Activated naive CD8-positive, alpha-beta T cell treated with anti-CD3 and anti-CD28 coated beads, Interleukin-2, amount 10 ng/mL, durations not matched to agents 7 days and 5 days (primary cell): ENCODE measurements at places on chromosomes 6 and 20. TPM values are rescaled to one million over a fixed set of nuclear protein-coding genes. Genes with fewer than 3 reads are reported as not detected.
A peak's percentile ranks its signal among the peaks of the same experiment; 100 is the strongest.

GRCh38 chr6:169035385-169036240 is 218.0 kb downstream of the THBS2 start:
- no peak overlapping the region for H3K4me3 ChIP-seq
- no peak overlapping the region for H3K27ac ChIP-seq
- no peaks in the 10 kb centered on the region for H3K27me3 ChIP-seq

DNA sequence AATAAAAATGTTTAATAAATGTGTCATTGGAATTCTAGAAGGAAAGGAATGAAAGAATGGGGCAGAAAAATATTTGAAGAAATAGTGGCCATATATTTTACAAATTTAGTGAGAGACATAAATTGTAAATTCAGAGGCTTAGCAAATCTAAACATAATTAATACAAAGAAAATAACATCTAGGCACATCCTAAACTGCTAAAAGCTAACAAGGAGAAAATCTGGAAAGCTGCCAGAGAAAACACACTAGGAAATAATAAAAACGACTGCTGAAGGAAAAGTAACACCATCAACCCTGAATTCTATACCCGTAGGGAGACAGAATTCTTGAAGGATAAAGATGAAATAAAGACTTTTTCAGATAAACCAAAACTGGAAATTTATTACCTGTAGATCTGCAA is 23.8 kb downstream of the CYB5R4 start:
- H3K4me3 ChIP-seq: no peak overlapping the region
- no peak overlapping the region for H3K27ac ChIP-seq
- H3K36me3 ChIP-seq: no peaks in the 10 kb centered on the region
- no peak for DNase-seq
- peaks cover 7% of the 10 kb centered on the region for H3K4me1 ChIP-seq

- H3K4me3 ChIP-seq: no peak overlapping the region
- no peak overlapping the region for H3K27ac ChIP-seq
- DNase-seq: no peak
- H3K36me3 ChIP-seq: peaks cover 2% of the 10 kb centered on the region
These were observed 74.8 kb downstream of the GCNT2 start for GRCh38 chr6:10595731-10596664.

- no peak overlapping the region for H3K27ac ChIP-seq
- DNase-seq: no peak
- H3K4me1 ChIP-seq: no peaks in the 10 kb centered on the region
- H3K27me3 ChIP-seq: peaks cover 4% of the 10 kb centered on the region
These were observed 7.3 kb upstream of the BPIFA2 start for GRCh38 chr20:33160681-33161080.

DNA sequence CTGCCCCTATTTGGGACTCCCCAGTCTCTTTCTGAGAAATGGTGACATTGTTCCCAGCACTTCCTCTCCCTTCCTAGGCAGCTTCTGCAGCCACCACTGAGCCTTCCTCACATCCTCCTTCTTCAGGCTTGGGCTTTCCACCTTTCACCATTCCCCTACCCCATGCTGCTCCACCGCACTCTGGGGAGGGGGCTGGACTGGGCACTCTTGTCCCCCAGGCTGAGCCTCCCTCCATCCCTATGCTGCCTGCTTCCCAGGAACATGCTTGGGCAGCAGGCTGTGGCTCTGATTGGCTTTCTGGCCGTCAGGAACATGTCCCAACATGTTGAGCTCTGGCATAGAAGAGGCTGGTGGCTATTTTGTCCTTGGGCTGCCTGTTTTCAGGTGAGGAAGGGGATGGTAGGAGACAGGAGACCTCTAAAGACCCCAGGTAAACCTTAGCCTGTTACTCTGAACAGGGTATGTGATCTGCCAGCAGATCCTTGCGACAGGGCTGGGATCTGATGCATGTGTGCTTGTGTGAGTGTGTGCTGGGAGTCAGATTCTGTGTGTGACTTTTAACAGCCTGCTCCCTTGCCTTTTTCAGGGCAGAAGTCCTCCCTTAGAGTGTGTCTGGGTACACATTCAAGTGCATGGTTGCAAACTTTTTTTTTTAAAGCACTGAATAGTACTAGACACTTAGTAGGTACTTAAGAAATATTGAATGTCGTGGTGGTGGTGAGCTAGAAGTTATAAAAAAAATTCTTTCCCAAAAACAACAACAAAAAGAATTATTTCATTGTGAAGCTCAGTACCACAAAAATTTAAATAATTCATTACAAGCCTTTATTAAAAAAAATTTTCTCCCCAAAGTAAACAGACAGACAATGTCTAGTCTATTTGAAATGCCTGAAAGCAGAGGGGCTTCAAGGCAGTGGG is 2.1 kb upstream of the CDKN1A start:
- H3K36me3 ChIP-seq: peaks cover 3% of the 10 kb centered on the region
- peak overlapping the region; percentile 68 for H3K4me3 ChIP-seq
- peaks cover 2% of the 10 kb centered on the region for H3K27me3 ChIP-seq

GRCh38 chr6:41581381-41581991 is 35.3 kb downstream of the FOXP4 start:
- H3K27me3 ChIP-seq: no peaks in the 10 kb centered on the region
- no peak for DNase-seq
- H3K4me1 ChIP-seq: peaks cover 2% of the 10 kb centered on the region
- no peak overlapping the region for H3K4me3 ChIP-seq

DNA sequence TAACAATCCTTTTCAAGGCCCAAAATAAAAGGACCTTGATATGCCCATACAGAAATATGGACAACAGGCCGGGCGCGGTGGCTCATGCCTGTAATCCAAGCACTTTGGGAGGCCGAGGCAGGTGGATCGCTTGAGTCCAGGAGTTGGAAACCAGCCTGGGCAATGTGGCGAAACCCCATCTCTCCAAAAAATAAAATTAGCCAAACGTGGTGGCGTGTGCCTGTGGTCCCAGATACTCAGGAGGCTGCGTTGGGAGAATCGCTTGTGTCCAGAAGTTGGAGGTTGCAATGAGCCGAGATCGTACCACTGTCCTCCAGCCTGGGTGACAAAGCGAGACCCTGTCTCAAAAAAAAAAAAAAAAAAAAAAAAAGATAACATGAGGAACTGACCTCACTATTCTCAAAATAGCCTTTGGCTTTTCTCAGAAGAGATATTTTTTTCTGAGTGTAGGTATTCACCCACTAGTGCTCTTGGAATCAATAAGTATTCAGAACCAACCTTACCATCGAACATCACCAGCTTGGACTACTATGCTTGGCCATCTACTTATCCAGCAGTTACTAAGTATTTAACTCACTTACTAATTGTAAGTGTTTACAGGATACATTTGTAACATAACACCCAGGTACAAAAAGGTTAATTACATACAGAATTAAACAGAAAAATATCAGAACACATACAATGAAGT is 99.2 kb downstream of the OR2B2 start:
- no peaks in the 10 kb centered on the region for H3K36me3 ChIP-seq
- peaks cover 51% of the 10 kb centered on the region for H3K4me1 ChIP-seq
- H3K27me3 ChIP-seq: no peaks in the 10 kb centered on the region
- peak overlapping the region; percentile 96 for H3K4me3 ChIP-seq
- peak overlapping the region; percentile 100 for H3K27ac ChIP-seq

BIRC7 gene
- not detected for total RNA-seq

DNA sequence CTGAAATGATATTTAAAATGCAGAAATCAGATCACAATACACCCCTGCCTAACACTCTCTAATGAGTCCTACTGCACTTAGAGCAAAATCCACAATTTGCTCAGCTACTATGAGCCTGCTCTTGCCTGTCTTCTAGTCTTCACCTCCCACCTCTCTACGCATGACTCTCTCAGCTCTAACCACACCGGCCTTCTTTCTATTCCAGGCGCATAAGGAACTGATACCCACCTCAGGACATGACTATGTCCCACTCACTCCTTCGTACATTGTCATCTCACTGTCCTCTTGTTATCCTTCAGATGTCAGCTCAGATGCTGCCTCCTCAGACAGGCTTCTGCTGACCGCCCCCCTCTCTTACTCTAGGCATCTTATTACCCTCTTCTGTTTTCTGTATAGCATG is 201.0 kb upstream of the FLRT3 start:
- H3K27me3 ChIP-seq: no peaks in the 10 kb centered on the region
- no peaks in the 10 kb centered on the region for H3K4me1 ChIP-seq
- no peak overlapping the region for H3K4me3 ChIP-seq

MYH7B gene
- total RNA-seq: 0.20 TPM

PTCRA gene
- not detected for total RNA-seq

OR2H2 gene
- total RNA-seq: not detected

GRCh38 chr6:141744194-141744925 is 388.4 kb upstream of the GJE1 start:
- no peaks in the 10 kb centered on the region for H3K36me3 ChIP-seq
- H3K4me1 ChIP-seq: no peaks in the 10 kb centered on the region
- no peaks in the 10 kb centered on the region for H3K27me3 ChIP-seq
- no peak overlapping the region for H3K27ac ChIP-seq
- DNase-seq: no peak
- H3K4me3 ChIP-seq: no peak overlapping the region

- H3K36me3 ChIP-seq: no peaks in the 10 kb centered on the region
- H3K4me1 ChIP-seq: peaks cover 4% of the 10 kb centered on the region
- H3K27me3 ChIP-seq: no peaks in the 10 kb centered on the region
- no peak for DNase-seq
- no peak overlapping the region for H3K4me3 ChIP-seq
These were observed 32.4 kb upstream of the TIAM2 start for GRCh38 chr6:154962753-154963152.

PRSS16 gene
- 1.4 TPM for total RNA-seq

SSTR4 gene
- not detected for total RNA-seq

DNA sequence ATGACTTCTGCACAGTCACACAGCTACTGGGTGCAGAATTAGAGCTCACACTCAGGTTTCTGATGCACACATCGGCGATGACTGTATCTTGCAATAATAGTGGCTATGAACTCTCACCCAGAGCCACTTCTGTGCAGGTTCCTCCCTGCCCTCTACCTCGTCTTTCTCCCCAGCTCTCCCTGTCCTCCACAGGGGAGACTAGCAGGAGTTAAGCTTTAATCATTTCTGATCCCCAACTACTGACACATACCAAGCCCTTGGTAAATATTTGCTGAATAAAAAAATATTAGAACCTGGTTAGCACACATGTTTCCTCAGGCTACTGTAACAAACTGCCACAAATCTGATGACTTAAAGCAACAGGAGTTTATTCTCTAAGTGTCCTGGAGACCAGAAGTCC is 222.7 kb upstream of the FOXA2 start:
- H3K27me3 ChIP-seq: no peaks in the 10 kb centered on the region
- H3K36me3 ChIP-seq: no peaks in the 10 kb centered on the region
- DNase-seq: no peak
- H3K27ac ChIP-seq: no peak overlapping the region
- no peaks in the 10 kb centered on the region for H3K4me1 ChIP-seq

MDFI gene
- not detected for total RNA-seq

- peaks cover 26% of the 10 kb centered on the region for H3K4me1 ChIP-seq
- H3K27me3 ChIP-seq: peaks cover 2% of the 10 kb centered on the region
- DNase-seq: no peak
- no peak overlapping the region for H3K4me3 ChIP-seq
- peaks cover 15% of the 10 kb centered on the region for H3K36me3 ChIP-seq
- H3K27ac ChIP-seq: no peak overlapping the region
These were observed 12.8 kb upstream of the BICRAL start for GRCh38 chr6:42769051-42769450.

GRCh38 chr20:54920491-54920890 is 445.1 kb downstream of the DOK5 start:
- no peaks in the 10 kb centered on the region for H3K27me3 ChIP-seq
- no peak for DNase-seq
- H3K27ac ChIP-seq: no peak overlapping the region
- no peak overlapping the region for H3K4me3 ChIP-seq

OGFR gene
- 81.1 TPM for total RNA-seq

DNA sequence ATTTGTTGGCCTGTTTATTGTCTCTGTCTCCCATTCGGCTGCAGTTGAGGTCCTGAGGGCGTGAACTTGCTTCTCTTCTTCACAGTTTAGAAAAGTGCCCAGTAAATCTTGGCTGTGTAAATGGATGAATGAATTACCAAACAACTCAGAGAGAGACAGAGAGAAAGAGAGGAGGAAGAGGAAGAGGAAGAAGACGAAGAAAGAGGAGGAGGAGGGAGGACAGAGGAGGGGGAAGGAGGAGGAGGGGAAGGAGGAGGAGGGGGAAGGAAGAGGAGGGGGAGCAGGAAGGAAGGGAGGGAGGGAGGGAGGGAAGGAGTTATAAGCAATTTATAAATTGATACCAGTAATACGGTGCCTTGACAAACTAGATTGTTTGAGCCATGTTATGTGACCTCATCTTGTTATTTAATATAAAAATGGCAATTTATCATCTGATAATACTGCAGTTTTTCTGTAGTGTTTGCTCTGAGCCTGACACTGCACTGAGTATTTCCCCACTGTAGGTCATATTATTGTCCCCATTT is 18.7 kb downstream of the HCK start:
- H3K36me3 ChIP-seq: no peaks in the 10 kb centered on the region
- no peak for DNase-seq
- H3K27me3 ChIP-seq: peaks cover 8% of the 10 kb centered on the region
- no peak overlapping the region for H3K27ac ChIP-seq
- H3K4me1 ChIP-seq: peaks cover 6% of the 10 kb centered on the region

- H3K4me1 ChIP-seq: peaks cover 29% of the 10 kb centered on the region
- DNase-seq: peak; percentile 54
- no peaks in the 10 kb centered on the region for H3K27me3 ChIP-seq
- H3K27ac ChIP-seq: peak overlapping the region; percentile 95
- H3K4me3 ChIP-seq: peak overlapping the region; percentile 99
- peaks cover 23% of the 10 kb centered on the region for H3K36me3 ChIP-seq
These were observed 770 bp downstream of the TCF19 start for GRCh38 chr6:31158863-31159855.

PRPH2 gene
- total RNA-seq: 0.09 TPM

EDN1 gene
- total RNA-seq: 0.14 TPM

C6orf15 gene
- total RNA-seq: not detected

- H3K27me3 ChIP-seq: peaks cover 4% of the 10 kb centered on the region
- no peaks in the 10 kb centered on the region for H3K36me3 ChIP-seq
- H3K4me1 ChIP-seq: no peaks in the 10 kb centered on the region
- DNase-seq: peak; percentile 77
These were observed 12.0 kb downstream of the SLC12A5 start for GRCh38 chr20:46040902-46041535.

- H3K27me3 ChIP-seq: no peaks in the 10 kb centered on the region
- no peak overlapping the region for H3K4me3 ChIP-seq
- no peaks in the 10 kb centered on the region for H3K36me3 ChIP-seq
- H3K4me1 ChIP-seq: no peaks in the 10 kb centered on the region
- no peak for DNase-seq
These were observed 478.9 kb downstream of the NKAIN2 start for GRCh38 chr6:124282541-124282940.

DNA sequence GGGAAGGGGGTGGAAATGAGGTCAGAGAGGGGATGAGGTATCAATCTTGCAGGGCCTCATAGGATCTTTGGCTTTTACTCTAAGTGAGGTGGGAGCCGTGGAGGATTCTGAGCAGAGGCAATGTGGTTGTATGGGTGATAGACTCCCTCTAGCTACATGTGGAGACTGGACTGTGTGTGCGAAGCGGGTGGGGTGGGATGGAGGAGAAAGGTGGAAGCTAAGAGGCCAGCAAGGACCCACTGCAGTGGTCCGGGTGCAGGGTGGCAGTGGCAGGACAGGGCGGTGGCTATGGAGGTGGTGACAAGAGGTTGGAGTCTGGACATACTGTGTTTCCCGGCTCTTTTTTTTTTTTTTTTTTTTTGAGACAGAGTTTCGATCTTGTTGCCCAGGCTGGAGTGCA is 62.4 kb upstream of the PTPN1 start:
- no peaks in the 10 kb centered on the region for H3K36me3 ChIP-seq
- no peak overlapping the region for H3K27ac ChIP-seq
- H3K4me1 ChIP-seq: peaks cover 26% of the 10 kb centered on the region
- no peak for DNase-seq

ISM1 gene
- total RNA-seq: 3.0 TPM

RBM24 gene
- not detected for total RNA-seq

EFCAB8 gene
- 0.47 TPM for total RNA-seq

IMPG1 gene
- not detected for total RNA-seq
